ENCODE measurements at places on chromosomes 13 and 19. TPM values are rescaled to one million over a fixed set of nuclear protein-coding genes. Genes with fewer than 3 reads are reported as not detected.
A peak's percentile ranks its signal among the peaks of the same experiment; 100 is the strongest.

- H3K27ac ChIP-seq, result no peak overlapping the region
- no peaks in the 10 kb centered on the region for H3K36me3 ChIP-seq
- H3K4me3 ChIP-seq, result no peak overlapping the region
- H3K27me3 ChIP-seq, result peaks cover 14% of the 10 kb centered on the region
- peak; percentile 88 for DNase-seq
Measured at GRCh38 chr13:113357529-113357928, 6.4 kb downstream of the GRTP1 start.

DNA sequence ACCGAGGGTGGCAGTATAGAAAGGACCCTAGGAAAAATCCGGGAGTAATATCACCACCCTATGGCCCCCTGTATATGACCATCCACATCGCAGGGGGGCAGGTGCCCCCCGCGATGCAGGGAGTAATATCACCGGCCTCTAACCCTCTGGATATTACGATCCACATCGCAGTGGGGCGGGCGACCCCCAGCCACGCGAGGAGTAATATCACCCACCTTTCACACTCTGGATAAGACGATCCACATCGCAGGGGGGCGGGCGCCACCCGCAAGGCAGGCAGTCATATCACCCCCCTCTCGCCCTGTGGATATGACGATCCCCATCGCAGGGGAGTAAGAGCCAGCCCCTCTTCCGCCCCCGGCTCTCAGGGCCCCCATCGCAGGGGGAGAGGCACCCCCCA is 76.7 kb upstream of the RUBCNL start:
- no peak overlapping the region for H3K4me3 ChIP-seq
- no peak for DNase-seq
- no peaks in the 10 kb centered on the region for H3K36me3 ChIP-seq
- no peak overlapping the region for H3K27ac ChIP-seq

DNA sequence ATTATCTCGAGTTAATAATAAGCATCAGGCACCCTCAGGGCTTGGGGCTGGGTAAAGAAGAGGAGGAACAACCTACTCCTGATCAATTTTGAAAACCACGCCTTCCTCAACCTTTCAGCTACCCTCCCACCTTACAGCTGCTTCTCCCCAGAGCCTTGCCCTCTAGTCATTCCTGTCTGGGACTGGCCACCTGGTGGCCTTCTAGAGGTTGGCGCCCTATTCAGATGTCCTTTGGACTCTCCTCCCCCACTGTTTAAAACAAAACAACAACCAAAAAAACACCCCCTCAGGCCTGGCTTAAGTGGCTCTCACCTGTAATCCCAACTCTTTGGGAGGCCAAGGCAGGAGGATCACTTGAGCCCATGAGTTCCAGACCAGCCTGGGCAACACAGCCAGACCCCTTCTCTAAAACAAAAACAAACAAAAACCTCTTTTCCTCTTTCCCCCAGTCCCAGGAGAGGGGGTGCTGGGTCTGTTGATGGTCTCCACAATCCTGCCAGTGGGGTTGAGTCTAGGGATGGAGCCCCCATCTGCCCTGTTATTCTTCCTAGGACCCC is 62.3 kb downstream of the CCDC70 start:
- H3K27me3 ChIP-seq, result peaks cover 12% of the 10 kb centered on the region
- H3K4me1 ChIP-seq, result no peaks in the 10 kb centered on the region
- H3K27ac ChIP-seq, result no peak overlapping the region
- H3K36me3 ChIP-seq, result no peaks in the 10 kb centered on the region
- peak; percentile 38 for DNase-seq

DNA sequence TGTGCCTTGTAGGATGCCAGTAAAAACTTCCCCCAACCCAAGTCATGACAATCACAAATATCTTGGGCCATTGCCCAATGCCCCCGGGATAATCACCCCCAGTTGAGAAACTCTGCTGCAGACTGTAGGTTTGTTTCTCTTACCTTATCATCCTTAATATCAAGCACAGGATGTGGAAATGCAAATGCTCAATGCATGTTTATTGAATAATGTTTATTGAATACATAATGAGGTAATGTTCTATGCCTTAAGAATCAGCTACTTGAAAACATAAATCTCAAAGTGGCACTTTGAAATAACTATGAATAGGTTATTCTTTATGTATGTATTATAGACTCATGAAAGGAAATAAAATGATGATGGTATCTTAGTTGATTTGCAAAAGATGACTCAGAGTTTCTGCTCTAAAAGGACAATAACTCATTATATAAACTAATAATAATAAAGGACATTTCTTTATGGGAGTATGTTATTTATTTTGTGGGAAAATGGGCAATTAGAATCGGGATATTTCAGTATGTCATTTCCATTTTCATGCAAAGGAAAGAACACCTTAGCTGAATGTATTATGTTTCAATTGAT is 414.2 kb downstream of the EFNB2 start:
- H3K27me3 ChIP-seq, result no peaks in the 10 kb centered on the region
- H3K36me3 ChIP-seq, result no peaks in the 10 kb centered on the region
- no peak overlapping the region for H3K27ac ChIP-seq
- DNase-seq, result no peak

- H3K4me1 ChIP-seq, result peaks cover 7% of the 10 kb centered on the region
- peak; percentile 21 for DNase-seq
- no peaks in the 10 kb centered on the region for H3K36me3 ChIP-seq
- no peaks in the 10 kb centered on the region for H3K27me3 ChIP-seq
Measured at GRCh38 chr19:4183967-4184717, 1.7 kb downstream of the ANKRD24 start.

GRCh38 chr19:31511098-31511497 is 161.9 kb upstream of the TSHZ3 start:
- H3K4me1 ChIP-seq, result no peaks in the 10 kb centered on the region
- no peak overlapping the region for H3K27ac ChIP-seq
- H3K27me3 ChIP-seq, result peaks cover 39% of the 10 kb centered on the region
- H3K36me3 ChIP-seq, result no peaks in the 10 kb centered on the region
- no peak for DNase-seq
- no peak overlapping the region for H3K4me3 ChIP-seq

DNA sequence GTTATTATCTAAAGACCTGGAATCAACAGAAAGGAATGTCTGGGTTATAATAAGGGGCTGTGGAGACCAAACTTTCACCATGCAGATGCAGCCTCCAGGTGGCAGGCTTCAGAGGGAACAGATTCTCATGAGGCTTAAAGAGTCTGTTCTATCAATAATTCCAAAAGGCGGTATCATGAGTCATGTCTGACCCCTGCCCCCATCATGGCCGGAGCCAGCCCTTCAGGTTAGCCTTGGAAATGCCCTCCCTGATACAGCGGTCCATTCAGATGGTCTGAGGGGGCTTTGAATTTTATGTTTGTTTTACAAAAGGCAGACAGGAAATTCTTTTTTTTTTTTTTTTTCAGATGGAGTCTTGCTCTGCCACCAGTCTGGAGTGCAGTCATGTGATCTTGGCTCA is 21.7 kb upstream of the LAMP1 start:
- no peak overlapping the region for H3K27ac ChIP-seq
- H3K4me3 ChIP-seq, result no peak overlapping the region
- H3K4me1 ChIP-seq, result peaks cover 16% of the 10 kb centered on the region

- H3K4me1 ChIP-seq, result peaks cover 7% of the 10 kb centered on the region
- H3K27ac ChIP-seq, result no peak overlapping the region
- H3K27me3 ChIP-seq, result no peaks in the 10 kb centered on the region
- DNase-seq, result no peak
Measured at GRCh38 chr13:40895227-40896184, 106.1 kb downstream of the SLC25A15 start.

DNA sequence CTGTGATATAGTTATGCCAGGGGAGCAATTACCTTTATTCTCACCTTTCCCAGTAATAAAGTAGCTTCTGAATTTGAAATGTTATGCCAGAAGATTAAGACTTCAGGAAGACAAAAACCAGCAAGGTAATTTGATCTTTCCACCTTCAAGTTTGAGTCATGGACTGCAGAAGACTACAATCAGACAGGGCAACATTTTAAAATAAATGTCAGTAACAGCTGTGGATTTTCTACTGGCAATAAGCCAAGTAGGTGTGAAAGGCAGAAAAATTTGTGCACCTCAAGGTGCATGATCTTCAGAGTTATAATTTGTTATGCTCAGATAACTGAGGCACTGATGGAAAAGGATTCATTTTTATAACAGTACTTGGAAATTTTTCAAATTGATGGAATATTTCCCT is 54.9 kb downstream of the SLITRK1 start:
- no peaks in the 10 kb centered on the region for H3K36me3 ChIP-seq
- no peak overlapping the region for H3K4me3 ChIP-seq
- H3K27ac ChIP-seq, result no peak overlapping the region

DNA sequence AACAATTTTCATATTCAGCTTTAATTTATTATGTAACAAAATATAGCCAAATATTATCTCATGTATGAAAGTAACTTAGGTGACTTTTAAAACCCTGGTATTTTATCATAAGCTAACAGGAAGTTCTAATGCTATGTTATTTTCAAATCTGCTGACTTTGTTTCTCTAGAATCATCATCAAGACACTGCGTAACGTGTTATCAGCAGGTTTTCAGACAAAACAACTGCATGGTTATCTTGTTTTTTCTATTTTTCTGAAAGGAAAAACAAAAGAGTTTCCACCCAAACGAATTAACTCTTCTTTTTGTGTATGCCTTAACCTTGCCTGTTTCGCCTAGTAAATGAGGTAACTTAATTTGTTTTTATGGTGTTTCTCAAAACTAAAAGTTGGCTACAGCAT is 156.3 kb downstream of the TBC1D4 start:
- H3K27me3 ChIP-seq, result no peaks in the 10 kb centered on the region
- no peak overlapping the region for H3K4me3 ChIP-seq
- no peaks in the 10 kb centered on the region for H3K4me1 ChIP-seq
- no peak overlapping the region for H3K27ac ChIP-seq
- no peak for DNase-seq
- H3K36me3 ChIP-seq, result no peaks in the 10 kb centered on the region

DNA sequence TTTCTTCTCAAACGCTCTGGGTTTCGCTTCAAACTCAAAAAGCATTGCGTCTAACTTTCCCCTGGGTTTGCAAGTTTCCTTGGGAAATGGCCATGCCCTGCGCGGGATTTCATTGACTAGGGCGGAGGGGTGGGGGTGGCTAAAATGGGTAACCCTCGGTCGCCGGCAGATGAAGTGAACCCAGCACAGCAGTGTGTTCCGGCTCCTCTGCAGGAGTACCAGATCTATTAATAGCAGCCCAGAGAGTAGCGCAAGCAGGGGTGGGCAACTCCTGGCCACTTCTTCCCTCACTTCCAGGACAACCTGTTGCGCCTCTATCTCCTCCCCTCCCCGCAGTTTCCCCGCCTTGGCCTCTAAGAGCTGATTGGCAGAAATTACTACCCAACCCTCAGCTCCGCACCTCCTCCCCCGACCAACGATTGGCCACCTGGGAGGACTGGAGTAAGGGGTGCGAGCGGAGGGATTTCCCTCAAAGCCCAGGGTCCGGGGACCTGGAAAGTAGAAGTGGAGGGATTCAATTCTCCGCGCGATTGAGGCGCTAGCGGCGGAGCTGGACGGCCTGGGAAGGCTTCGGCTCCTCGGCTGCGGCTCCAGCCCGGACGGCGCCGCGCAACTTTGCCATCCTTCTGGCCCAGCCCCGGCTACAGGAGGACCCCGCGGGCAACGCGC is at the start of gene FREM2:
TSS of gene FREM2 (plus strand) at position 501 of the 669 bp plus-strand sequence. CDS start 268 bp downstream, outside the sequence.
- no peak within 1 kb of the TSS for H3K27ac ChIP-seq
- no peaks in the 10 kb centered on the region for H3K4me1 ChIP-seq
- no peaks in the 10 kb centered on the region for H3K36me3 ChIP-seq
- DNase-seq, result peak; percentile 33
- peak within 1 kb of the TSS; percentile 63 for H3K4me3 ChIP-seq
- peaks cover 54% of the 10 kb centered on the region for H3K27me3 ChIP-seq

DNA sequence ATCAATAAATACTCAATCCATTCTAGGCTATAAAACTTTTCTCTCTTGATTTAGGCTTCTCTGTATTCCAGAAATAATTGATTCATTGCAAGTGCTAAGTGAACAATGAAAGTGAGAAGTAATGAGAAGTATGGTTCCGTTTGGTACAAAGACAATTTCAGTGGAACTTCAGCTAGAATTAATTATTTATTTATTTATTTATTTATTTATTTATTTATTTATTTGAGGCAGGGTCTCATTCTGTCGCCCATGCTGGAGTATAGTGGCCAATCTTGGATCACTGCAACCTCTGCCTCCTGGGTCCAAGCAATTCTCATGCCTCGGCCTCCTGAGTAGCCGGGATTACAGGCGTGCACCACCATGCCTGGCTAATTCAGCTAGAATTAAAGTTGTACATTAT is 262.1 kb downstream of the B3GLCT start:
- no peak for DNase-seq
- H3K4me1 ChIP-seq, result no peaks in the 10 kb centered on the region
- no peaks in the 10 kb centered on the region for H3K36me3 ChIP-seq
- no peak overlapping the region for H3K27ac ChIP-seq

GRCh38 chr19:53989600-53990533 is 1.6 kb upstream of the CACNG6 start:
- H3K4me3 ChIP-seq, result no peak overlapping the region
- H3K4me1 ChIP-seq, result peaks cover 3% of the 10 kb centered on the region
- no peak for DNase-seq
- H3K36me3 ChIP-seq, result no peaks in the 10 kb centered on the region

GRCh38 chr13:111575719-111576118 is 255.3 kb downstream of the TEX29 start:
- H3K4me3 ChIP-seq, result no peak overlapping the region
- H3K36me3 ChIP-seq, result no peaks in the 10 kb centered on the region
- no peak overlapping the region for H3K27ac ChIP-seq
- DNase-seq, result no peak
- H3K27me3 ChIP-seq, result no peaks in the 10 kb centered on the region

DNA sequence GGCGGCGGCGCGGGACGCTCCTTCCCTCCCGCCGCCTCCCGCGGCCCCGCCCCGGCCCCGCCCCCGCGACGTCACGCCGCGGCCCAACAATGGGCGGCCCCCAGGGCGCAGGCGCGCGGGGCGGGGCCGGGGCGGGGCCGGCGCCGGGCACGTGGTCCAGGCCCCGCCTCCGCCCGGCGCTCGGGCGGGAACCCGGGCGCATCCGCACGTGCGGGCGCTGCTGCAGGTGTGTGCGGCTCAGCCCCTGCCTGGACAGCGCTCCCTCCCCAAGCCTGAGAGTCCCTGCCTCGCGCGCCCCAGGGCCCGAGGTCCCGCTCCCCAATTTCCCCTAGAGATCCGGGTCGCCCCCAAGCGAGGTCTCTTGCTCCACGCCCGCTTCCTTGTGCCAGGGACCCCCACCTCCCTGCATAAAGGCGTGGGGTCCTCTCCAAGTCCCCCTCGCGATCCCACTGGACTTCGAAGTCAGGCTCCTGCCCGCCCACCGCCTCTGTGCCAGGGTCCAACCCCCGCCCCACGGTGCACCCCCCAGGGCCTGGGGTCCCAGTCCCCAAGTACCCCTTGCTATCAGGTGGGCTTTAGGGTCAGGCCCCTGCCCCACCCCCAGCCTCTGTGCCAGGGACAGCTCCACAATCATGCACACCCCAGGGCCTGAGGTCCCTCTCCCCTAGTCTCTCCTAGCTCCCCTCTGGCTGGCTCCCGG is at the start of gene MEX3D:
TSS of gene MEX3D (minus strand) at position 6 of the 700 bp plus-strand sequence. CDS start 267 bp downstream, outside the sequence.
- H3K27me3 ChIP-seq, result no peaks in the 10 kb centered on the region
- peak; percentile 88 for DNase-seq
- no peaks in the 10 kb centered on the region for H3K4me1 ChIP-seq
- peak within 1 kb of the TSS; percentile 74 for H3K27ac ChIP-seq
- no peaks in the 10 kb centered on the region for H3K36me3 ChIP-seq

- no peak overlapping the region for H3K4me3 ChIP-seq
- H3K27me3 ChIP-seq, result no peaks in the 10 kb centered on the region
- no peak overlapping the region for H3K27ac ChIP-seq
- no peak for DNase-seq
- H3K4me1 ChIP-seq, result peaks cover 28% of the 10 kb centered on the region
Measured at GRCh38 chr19:33396701-33397535, 23.4 kb downstream of the CEBPG start.

PRSS57 gene
- total RNA-seq, result not detected

CATSPERD gene
- total RNA-seq, result not detected

ZIK1 gene
- 5.3 TPM for total RNA-seq

NXNL1 gene
- not detected for total RNA-seq

PCP2 gene
- not detected for total RNA-seq

LGALS14 gene
- not detected for total RNA-seq

CPB2 gene
- total RNA-seq, result not detected

Data from GM23248 (cell line).